ENCODE measurements at places on chromosomes 1 and 21.

GRCh38 chr1:119136401-119136800 is 4.1 kb downstream of the WARS2 start:
- DNase-seq = peak; percentile 62

- no peak for DNase-seq
These were observed 384.3 kb downstream of the NTNG1 start for GRCh38 chr1:107525145-107525544.

DNA sequence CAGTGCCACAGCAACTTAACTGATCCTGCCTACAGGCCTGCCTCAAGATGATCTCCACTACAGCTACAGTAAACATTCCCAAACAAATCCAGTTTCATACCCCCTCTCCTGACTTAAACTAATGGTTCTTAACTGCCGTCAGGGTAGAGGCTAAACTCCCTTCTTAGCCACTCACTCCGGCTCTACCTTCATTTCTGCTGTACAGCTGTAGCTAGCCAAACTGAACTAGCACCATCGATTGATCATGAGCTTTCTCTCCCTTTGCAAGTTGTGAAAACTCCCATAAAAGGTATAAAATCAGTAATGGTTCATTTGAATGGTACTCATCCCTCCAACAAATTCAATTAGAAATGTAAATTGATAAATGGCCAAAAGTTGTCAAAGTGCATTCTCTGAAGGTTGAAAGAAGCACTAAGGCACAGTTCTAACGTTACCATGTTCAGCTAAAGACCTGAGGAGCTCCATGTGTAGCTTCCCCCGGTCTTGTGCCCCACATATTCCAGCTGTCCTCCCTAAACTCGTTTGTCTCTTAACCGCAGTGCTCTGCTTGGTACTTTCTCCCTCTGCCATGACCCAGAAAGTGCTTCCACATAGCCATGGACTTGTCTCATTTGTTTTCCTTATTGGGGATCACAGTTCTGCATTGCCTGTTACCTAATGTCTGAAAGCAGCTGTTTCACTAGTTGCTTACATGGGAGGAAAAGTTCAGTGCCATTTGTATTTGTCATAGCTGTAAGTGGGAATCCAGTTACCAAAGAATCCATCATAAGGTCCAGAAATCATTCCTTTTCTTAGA is 49.8 kb downstream of the DHX9 start:
- peak; percentile 45 for DNase-seq

DNA sequence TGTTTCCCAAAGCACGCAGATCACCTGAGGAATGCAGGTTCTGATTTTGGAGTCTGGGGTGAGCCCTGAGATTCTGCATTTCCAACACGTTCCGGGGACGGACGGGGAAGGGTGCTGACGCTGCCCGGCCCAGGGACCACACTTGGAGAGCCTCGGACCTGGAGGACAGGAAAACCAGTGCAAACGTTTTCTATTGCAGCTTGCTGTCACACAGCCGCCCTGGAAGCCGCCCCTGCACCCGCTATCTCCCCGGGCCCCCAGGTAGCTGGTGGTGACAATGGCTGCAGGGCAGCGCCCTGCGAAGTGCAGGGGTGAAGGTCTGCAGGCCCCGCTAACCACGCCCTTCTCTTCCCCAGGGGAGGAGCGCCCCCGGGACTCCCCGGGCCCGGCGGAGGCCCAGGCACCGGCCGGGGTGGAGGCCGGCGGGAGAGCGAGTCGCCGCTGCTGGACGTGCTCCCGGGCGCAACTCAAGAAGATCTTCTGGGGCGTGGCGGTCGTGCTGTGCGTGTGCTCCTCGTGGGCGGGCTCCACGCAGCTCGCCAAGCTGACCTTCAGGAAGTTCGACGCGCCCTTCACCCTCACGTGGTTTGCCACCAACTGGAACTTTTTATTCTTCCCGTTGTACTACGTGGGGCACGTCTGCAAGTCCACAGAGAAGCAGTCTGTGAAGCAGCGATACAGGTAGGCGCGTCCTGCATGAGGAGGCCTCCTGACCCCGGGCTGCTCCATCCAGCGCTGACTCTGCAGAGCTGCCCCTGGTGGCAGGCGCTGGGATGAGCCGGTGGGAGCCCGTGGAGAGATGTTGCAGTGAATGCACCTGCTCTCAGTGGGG is 142.0 kb upstream of the COA6 start:
- DNase-seq = no peak

DNA sequence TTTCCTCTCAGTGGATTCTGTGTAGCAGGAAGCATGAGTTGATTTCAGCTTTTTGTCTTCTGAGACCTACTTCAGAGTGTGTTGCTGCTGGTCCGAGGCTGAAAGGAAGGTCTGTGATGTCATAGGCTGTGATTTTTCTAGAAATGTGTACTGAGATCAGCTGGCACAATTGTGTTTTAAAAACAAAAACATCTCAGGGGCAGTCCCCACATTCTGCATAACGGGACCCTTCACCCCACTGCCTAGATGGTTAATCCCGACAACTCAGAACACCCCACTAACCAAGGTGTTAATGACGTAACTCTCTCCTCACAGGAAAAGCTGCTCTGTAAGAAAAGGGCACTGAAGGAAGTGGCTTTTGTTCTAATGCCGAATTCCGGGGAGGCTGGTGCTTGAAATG is 59.8 kb upstream of the PPP2R5A start:
- no peak for DNase-seq

DNA sequence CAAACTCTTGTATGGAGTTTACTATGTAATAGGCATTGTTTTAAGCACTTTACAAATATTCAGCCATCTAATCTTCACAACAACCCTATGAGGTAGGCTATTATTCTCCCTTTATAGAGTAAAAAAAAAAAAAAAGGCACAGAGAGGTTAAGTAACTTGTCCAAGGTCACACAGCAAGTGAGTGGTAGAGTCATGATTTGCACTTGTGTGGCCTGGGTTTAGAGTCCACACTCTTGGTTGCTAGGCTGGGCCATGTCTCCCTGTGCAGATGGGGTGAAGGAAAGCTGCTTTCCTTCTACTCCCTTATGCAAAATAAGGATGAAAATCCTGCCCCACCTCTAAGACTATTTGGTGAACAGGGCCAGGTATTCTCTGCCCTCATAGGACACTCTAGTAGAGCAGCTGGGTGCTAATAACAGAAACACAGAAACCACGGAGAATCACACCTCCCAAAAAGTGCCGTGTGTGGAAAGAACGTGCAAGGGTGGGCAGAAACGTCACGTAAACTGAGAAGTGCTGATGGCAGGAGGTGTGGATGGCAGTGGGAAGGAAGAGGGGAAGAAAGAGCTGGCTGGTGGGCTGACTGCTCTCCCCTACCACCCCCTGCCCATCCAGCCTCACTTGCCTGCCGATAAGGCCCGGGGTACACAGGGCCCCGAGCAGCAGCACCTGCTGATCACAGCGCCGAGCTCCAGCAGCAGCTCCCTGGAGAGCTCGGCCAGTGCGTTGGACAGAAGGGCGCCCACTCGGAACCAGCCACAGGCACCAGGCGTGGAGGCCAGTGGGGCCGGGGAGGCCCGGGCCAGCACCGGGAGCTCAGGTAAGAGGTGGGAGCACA is 28.3 kb upstream of the VPS13D start:
- no peak for DNase-seq

- DNase-seq = peak; percentile 99
These were observed at the start of gene SFPQ for GRCh38 chr1:35192853-35193664. SFPQ (minus strand) TSS chr1:35193145; CDS start chr1:35193049, 96 bp downstream.

DNA sequence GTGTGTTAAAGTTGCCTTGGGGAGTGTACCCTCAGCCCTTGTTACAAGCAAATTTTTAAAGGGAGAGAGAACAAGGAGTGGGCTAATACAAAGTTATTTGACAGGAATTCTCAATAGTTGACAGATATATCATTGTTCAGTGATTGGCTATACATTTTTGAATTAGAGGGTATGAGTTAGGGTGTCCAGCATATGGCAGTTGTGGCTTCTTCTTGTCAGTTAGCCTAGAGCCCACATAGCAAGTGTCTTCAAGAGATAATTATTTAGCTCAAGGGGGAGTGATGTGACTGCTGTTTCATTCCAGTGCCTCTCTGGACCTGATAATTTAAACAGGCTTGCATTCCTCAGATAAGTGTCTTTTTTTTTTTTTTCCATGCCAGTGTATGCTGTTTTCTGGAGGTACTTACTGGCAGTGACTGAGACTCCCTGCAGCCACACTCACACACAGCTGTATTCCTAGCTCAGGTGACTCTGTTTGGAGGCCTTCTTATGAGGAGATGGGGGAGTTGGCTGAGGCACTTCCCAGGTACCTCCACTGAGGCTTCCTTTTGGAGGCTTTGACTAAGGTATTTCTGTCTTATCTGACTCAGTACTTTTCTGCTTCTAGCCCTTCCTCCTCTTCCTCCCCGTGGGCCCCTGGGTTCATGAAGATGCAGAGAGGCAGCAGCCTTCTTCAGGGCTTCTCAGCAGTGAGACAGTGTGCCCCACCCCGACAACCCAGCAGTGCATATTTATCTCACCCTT is 32.3 kb downstream of the IVNS1ABP start:
- no peak for DNase-seq

GRCh38 chr21:45975020-45975666 is 6.4 kb upstream of the COL6A1 start:
- DNase-seq = peak; percentile 69

DNA sequence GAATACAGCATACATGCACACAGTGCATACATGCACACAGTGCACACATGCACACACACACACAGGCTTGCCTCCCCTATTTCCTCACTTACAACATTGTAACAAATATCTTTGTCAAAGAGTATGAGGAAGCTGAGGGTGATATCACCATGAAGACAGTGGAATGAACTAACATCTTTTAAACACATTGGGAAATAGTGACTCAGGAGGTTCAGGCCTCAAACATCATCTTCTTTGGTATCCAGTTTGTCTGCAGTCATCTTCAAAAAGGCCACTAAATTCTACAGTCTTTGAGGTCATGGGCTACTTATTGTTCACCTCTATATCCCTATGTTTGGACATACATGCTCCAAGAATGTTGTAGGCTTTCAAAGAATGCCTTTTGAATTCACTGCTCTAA is 2.1 kb upstream of the LCE2B start:
- peak; percentile 25 for DNase-seq

DNA sequence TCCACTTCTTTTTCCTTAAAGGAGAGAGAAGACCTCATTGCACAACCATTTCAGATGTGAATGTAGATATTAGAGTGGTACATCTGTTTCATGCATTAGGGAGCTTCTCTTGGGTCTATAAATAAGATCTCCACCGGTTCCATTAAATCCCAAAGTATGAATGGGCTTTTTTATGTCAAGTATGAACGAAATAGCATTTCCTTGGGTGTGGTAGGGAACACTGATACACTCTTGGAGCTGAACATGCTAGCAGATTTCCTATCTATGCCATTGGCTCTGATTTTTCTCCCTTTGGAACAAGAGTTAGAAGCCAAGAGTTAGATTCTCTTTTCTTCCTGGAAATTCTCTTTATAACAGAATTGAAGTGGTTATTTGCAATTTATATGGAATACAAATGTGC is 245.6 kb upstream of the ADAMTS5 start:
- DNase-seq = no peak

DNA sequence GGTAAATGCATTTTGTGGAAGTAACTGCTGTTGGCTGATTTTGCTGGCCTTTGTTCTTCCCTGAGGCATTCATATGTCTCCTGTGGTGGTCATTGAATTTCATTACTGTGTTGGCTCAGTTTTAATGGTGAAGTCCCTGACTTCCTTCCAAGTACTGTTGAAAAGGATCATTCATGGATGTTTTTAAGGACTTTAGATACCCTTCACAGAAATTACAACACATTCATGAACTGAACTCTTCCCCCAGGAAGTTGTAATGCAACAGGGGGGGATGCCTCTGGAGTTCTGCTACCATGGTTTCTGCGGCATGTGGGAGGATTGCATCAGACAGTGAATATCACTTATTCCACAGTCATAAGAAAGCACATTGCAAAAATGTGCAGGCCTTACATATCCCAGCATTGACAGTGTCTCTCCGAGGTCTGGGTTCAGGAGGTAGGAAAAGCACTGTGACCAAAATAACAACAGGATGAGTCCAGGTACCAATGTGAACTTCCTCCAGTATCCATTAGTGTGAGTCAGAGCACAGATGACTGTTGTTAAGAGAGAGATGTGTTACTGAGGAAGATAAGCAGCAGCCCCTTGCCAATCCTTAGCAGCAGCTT is 2.1 kb upstream of the RAB3GAP2 start:
- peak; percentile 61 for DNase-seq

DNA sequence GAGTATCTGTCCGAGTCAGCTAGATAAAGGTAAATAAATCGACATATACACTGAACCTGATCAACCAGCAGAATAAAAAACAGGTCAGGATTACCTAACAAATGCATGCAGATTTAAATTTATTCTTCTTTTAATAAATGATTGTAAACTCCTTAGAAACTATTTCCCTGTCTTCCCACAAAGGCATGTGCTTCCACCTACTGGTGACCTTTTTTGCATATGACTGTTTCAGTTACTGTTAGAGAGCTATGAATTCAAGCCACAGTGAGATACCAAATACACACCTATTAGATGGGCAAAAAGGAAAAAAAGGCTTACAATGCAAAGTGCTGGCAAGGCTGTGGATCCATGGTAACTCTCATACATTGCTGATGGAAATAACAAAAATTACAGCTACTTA is 957.4 kb upstream of the NCAM2 start:
- no peak for DNase-seq

- DNase-seq = peak; percentile 19
These were observed 4.1 kb downstream of the KIF21B start for GRCh38 chr1:201019321-201019977.

GRCh38 chr1:175757381-175758015 is 14.1 kb upstream of the TNR start:
- DNase-seq = peak; percentile 1

GRCh38 chr1:208988811-208989222 is 594.7 kb upstream of the CAMK1G start:
- DNase-seq = peak; percentile 49

DNA sequence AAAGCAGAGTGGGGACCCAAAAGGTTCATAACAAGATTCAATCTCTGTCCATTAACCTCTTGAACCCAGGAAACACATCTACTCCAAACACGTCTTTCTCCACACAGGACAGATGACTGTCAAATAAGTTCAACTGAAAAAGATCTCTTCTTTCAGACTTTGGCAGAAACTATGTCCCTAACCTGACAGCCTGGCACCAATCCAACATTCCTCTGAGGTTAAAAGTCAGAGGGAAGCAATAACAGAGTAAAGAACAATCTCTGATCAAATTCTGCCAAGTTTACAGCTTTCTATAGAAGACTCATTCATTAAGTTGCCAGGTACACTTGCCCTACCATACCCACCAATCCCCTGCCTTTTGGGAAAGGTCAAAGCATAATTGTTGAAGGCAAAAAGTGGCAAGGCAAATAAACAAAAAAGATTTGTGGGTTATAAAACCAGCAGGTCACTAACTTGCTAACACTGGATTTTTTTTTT is 31.9 kb downstream of the OTUD7B start:
- no peak for DNase-seq

Data from fibroblast of mammary gland (primary cell).